A549 treated with Hydrocortisone at 1 μM for 4 hours (cell line): ENCODE measurements at places on chromosomes 2 and 18. TPM values are rescaled to one million over a fixed set of nuclear protein-coding genes. Genes with fewer than 3 reads are reported as not detected.

SERPINB8 gene
- 9.2 to 11.4 TPM (median 9.3 TPM) in 5 replicates for total RNA-seq

ADAM23 gene
- 8.2 to 9.5 TPM (median 9.1 TPM) in 5 replicates for total RNA-seq

CNGA3 gene
- 0.05 TPM in 1 of 5 replicates, not detected in the others for total RNA-seq

L3MBTL4 gene
- 0.02 to 0.05 TPM in 2 of 5 replicates, not detected in the others for total RNA-seq
